ENCODE measurements at places on chromosomes 2 and 18. TPM values are rescaled to one million over a fixed set of nuclear protein-coding genes. Genes with fewer than 3 reads are reported as not detected.
A peak's percentile ranks its signal among the peaks of the same experiment; 100 is the strongest.

Gene SULT1C4
- not detected for total RNA-seq

Gene AMER3
- not detected for total RNA-seq

Gene LINC00305
- not detected for total RNA-seq

GRCh38 chr2:102226612-102227391, 40.0 kb downstream of the IL1RL2 start:
- H3K36me3 ChIP-seq, result no peaks in the 10 kb centered on the region
- H3K27ac ChIP-seq, result peak overlapping the region; percentile 30
- no peak for DNase-seq
- peaks cover 19% of the 10 kb centered on the region for H3K4me1 ChIP-seq

DNA sequence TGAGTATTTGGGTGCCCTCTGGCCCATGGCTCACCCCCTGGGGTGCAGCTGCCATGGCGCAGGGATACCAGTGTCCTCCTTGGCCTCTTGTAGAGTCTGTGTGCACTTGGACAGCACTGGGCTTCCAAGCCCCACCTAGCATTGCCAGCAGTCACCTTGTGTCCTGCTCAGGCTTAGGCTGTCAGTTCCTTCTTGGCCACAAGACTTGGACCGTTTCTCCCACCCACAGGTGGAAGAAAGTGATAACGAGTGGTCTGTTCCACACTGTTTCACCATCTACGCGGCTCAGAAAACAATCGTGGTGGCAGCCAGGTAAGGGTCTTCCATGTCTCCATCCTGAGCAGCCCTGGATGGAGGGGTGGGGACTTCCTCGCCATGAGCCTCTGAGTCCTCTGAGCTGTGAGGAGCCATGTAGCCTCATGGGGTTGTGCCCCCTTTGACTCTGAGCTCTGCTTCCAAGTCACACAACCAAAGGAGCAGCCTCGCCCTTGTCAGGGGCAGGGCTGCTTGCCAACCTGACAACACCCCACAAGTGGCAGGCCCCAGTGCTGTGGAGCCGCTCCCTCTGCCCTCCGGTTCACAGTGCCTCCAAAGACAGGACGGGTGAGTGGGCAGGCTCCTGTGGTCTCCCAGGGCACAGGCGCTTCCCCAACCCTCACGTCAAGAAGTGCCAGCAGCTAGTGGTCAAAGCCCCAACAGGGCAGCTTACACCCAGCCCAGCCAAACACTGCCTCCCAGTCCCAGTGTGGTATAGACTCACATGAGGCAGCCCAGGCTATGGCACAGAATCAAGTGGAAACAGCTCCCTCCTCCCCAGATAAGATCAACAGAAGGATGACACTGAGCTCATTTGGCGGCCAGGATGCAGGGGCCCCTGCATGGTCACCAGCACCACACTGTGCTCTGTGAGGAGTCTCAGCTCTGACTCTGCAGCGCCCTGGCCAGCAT, 18.4 kb downstream of the STK25 start:
- no peaks in the 10 kb centered on the region for H3K27me3 ChIP-seq
- H3K27ac ChIP-seq, result no peak overlapping the region
- H3K36me3 ChIP-seq, result peaks cover 7% of the 10 kb centered on the region
- no peak for DNase-seq

GRCh38 chr2:49225126-49225525, 70.8 kb upstream of the FSHR start:
- H3K4me1 ChIP-seq, result no peaks in the 10 kb centered on the region
- no peaks in the 10 kb centered on the region for H3K36me3 ChIP-seq
- H3K27me3 ChIP-seq, result no peaks in the 10 kb centered on the region
- no peak overlapping the region for H3K4me3 ChIP-seq
- H3K27ac ChIP-seq, result no peak overlapping the region

- no peaks in the 10 kb centered on the region for H3K4me1 ChIP-seq
- H3K27ac ChIP-seq, result no peak overlapping the region
- no peak overlapping the region for H3K4me3 ChIP-seq
- H3K27me3 ChIP-seq, result no peaks in the 10 kb centered on the region
- no peaks in the 10 kb centered on the region for H3K36me3 ChIP-seq
- no peak for DNase-seq
Measured at GRCh38 chr18:10919851-10920250, 229.5 kb downstream of the PIEZO2 start.

Measured in CD4-positive, alpha-beta T cell (primary cell).